ENCODE measurements at places on chromosomes 5 and 9.

DNA sequence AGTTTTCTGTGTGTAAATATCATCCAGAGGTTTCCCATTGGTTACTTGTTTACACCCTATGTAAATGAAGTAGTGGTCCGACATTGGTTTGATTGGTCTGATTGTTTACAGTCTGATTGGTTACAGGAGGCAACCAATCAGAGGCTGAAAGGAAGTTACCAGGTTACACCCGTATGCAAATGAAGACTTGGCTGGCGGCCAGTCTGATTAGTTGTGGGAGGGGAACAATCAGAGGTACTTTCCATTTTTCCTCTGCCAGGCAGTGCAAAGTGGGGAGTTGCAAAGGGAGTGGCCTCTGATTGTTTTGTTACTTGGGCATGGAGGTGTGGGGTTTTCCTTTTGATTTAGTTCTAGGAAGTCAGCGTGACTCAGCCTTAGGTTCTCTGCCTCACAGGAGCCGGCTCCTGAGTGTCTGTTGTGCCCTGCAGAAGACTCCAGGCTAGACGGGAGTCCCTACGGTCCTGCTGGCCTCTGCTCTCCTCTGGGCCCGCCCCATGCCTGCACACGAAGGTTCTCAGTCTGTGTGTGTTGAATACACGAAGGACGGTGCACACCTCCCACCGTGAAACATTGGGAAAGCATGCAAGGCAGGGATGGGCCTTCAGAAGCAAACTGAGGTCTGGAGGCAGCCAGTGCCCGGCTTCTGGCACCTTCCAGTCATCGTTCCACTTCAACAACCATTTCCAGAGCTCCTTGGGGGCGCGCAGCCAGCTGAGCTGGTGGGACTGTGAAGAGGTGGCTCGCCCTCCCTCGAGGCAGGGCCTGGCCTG is 42.9 kb downstream of the OLFM1 start:
- no peak for DNase-seq

GRCh38 chr5:52809884-52810283 is 22.2 kb downstream of the ITGA1 start:
- no peak for DNase-seq

DNA sequence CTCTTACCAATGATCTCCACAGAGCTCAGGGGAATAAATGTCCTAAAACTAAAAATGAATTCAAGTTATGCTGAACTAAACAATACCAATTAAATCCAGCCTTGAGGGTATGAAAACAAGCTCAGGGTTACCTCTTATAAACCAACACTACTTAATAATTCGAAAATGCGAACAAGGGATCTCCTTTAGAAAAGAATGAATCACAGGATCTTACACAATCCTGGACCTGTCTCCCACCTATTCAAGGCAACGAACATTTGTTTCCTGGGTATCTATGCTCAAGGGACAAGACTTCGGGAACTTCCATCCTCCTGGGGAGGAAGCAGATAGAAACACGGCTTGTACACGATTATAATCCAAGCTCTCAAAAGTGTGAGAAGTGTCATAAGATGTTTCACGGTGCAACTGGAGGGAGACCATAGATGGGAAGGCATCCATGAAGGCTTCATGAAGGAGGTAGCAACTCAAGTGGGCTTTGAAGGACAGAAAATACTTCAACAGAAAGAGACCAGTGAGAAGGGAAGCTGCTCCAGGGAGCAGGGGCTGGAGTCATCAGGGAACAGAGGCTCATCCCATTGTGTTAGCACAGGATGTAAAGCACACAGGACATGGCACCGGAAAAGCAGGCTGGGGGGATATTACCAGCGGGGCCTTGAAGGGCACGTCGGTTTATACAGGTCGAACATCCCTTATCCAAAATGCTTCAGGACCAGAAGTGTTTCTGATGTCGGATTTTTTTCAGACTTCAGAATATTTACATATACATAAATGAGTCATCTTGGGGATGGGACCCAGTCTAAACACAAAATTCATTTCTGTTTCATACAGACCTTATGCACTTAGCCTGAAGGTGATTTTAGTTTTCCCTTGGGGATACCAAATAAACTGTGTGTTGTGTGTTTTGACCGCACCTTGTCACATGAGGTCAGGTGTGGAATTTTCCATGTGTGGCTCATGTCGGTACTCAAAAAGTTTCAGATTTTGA is 87.4 kb downstream of the TLE1 start:
- no peak for DNase-seq

GRCh38 chr9:1473956-1474634 is 423.9 kb downstream of the DMRT2 start:
- DNase-seq: no peak

DNA sequence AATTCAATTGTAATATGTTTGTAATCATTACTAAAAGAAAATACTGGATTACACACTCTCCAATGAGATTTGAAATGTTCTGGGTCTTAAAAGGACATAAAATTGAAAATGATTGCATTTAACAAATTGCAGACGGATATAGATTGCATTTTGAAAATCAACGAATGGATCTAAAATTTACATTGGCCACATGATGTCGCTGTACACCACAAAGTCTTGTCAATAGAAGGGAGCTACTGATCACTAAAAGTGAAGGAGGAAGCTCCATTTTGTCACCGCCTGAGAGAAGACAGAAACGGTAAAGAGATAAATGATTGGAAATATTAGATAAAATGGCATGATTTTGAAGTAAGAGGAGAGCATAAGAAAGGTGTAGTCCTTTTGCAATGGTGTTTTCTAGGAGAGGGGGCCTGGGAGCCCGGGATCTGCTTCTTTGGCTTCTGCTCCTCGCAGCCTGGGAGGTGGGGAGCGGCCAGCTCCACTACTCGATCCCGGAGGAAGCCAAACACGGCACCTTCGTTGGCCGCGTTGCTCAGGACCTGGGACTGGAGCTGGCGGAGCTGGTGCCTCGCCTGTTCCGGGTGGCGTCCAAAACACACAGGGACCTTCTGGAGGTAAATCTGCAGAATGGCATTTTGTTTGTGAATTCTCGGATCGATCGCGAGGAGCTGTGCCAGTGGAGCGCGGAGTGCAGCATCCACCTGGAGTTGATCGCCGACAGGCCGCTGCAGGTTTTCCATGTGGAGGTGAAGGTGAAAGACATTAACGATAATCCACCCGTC is at the start of gene PCDHA1:
Gene PCDHA1 (plus strand): TSS at position 236 of the 782 bp plus-strand sequence.
- DNase-seq: no peak

GRCh38 chr5:103804711-103805110 is 242.1 kb upstream of the NUDT12 start:
- DNase-seq: no peak

All from Peyer's patch (tissue), 4 donors.